ENCODE measurements at places on chromosomes 1 and 21.

DNA sequence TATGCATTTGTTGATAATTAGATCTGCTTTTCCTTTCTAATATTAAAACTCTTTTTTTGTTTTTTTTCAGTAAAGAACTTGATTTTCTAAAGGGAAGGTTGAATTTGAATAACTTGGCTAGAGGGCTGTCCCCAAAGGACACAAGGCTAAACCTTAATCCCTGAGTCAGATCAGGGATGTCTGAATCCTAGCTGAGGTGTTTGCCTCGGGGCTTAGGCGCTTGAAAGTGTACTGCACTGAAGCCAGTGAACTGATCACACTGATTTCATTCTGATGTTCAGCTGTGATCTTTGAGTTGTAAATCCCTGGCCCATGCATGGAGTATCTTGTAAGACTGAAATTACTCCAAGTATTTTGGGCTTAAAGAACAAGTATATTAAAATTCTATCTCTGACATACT, 42.8 kb downstream of the MTR start:
- DNase-seq: no peak

GRCh38 chr1:23899070-23899469, 14.1 kb downstream of the CNR2 start:
- no peak for DNase-seq

- no peak for DNase-seq
Observed at GRCh38 chr1:173337126-173337525, 130.0 kb upstream of the TNFSF4 start.

DNA sequence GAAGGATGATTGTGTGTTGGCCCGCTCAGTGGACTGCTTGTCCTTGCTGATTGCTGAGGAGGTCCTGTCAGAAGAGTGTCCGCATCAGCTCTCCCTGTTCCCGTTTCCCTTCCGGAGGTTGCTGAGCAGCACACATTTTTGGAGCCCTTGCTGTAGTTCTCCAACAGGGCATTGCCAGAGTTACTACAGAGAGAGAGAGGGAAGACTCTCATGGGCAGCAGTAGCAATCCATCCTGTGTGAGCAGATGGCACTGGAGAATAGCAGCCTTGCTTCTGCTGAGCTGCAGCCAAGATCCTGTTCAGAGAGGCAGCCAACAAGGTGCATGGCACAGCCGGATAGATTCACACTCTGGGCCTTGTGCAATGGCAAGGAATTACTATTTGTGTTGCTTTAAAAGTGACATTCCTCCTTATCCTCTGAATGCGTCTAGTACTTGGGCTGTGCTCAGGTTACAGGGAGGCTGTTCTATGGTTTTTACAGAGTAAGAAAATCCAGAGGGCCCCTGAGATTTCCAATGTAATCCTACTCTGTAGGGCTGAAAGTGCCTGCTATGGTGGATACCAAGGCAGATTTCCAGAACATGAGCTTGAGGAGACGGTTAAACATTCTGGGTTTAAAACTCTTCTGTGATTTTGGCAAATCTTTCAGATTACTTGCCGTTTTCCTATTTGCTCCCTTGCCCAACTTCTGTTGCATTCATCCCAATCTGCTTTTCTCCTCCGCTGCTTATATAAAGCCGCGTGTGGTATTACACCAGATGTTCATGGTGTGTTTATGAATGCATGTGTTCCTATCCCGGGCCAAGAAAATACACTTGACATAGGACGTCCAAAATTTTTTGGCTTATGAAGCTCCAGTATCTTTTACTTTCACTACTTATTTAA, 27.4 kb downstream of the AK4 start:
- DNase-seq: no peak

GRCh38 chr1:53601867-53602775, 136.8 kb downstream of the GLIS1 start:
- DNase-seq: no peak

- no peak for DNase-seq
Observed at GRCh38 chr1:157748262-157748817, 28.6 kb downstream of the FCRL2 start.

GRCh38 chr1:29417971-29418370, 181.6 kb downstream of the PTPRU start:
- no peak for DNase-seq

- no peak for DNase-seq
Observed at GRCh38 chr1:84689514-84690396, 506 bp downstream of the SSX2IP start.

- no peak for DNase-seq
Observed at GRCh38 chr1:199122532-199123311, 483.9 kb downstream of the PTPRC start.

GRCh38 chr1:243706563-243706962, 143.5 kb downstream of the AKT3 start:
- no peak for DNase-seq

DNA sequence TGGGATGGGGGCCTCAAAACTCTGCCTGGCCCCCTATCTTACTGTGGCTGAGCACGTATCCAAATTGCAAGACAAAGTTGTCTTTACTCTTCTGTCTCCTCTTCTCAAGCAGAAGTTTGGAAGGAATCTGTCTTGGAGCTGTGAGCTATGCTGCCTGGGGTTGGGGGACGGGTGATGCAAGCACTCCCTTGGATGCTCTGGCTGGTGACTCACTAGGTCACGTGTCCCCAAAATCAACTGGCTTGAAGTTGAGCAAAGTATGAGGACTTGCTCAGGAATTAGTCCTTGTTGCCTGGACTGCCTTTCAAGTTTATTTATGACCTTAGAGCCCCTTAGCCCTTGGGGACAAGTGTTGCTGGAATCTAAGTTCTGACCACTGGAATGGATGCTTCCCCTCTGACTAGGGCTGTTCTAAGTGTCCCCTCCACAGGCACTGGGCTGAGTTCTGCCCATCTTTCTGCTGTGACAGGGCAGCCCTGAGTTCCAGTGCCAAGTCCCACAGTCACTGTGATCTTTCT, 269.5 kb downstream of the HHAT start:
- DNase-seq: no peak

- peak; percentile 1 for DNase-seq
Observed at GRCh38 chr1:86616871-86617270, 70.0 kb downstream of the CLCA4 start.

- no peak for DNase-seq
Observed at GRCh38 chr21:37257511-37257966, 9.6 kb downstream of the VPS26C start.

DNA sequence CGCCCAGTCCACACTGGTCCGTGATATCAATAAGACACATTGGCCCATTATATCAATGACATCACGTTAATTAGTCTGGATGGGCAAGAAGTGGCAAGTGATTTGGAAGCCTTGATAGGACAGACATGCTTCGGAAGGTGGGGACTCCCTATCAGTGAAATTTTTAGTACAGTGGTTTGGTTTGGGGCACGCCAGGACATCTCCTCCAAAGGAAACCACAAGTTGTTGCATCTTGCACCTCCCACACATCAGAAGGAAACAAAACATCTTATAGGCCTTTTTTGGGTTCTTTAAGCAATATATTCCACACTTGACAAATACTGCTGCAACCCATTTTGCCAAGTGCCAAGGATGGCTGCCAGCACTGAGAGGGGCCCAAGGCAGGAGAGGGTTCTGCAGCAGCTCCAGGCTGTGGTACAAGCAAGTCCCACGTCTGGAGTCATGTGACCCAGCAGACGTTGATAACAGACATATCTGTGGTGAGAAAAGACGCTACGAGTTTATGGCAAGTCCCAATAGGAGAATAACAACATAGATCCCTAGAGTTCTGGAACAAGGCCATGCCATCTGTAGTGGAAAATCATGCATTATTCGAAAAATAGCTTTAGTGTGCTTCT, 95.3 kb upstream of the DISP3 start:
- no peak for DNase-seq

DNA sequence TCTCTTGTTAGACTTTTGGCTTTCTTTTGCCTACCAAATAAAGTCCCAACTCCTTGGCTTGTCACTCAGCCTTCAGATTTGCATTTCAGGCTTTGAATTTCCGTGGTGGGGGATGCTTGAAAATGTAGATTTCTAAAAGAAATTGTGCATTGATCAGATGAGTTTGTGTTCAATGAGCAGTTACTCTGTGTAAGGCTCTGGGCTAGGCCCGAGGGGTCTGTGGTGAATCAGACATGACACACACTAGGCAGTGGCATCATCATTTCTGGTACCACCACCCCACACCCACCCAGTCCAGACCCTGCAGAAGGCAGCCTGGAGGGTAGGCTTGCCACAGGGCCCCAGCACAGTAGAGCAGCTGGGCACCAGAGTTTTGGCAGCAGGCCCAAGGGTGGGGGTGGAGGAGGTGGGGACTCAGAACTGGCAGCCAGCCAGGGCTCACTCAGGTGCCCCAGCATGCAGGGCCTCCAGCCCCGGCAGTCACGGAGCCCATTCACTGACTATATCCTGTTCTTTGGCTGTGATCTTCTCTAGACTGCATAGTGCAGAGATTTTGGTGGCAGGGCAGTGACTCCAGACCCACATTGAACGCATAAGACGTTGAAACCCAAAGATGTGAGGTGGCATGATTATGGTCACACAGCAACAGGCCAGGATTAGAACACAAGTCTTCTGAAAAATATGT, 97.2 kb upstream of the ARTN start:
- DNase-seq: peak; percentile 77

- peak; percentile 58 for DNase-seq
Observed at GRCh38 chr1:208093754-208094719, 150.1 kb downstream of the PLXNA2 start.

DNA sequence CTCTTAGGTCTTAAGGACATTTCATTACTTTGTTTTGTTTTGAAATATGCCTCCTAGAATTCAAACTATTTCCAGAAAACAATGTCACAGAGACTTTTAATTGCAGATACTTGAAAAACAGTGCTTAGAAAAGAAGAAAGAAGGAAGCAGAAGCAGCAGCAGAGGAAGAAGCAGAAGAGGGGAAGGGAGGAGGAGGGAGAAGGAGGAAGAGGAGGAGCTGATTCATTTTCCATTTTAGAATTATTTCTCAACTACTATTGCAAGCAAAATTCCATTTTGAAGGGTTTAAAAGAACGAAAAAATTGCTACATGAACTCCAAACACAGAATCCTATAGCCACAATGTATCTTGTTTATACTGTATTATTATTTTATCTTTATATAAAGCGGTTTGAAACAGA, 13.9 kb downstream of the RC3H1 start:
- no peak for DNase-seq

- no peak for DNase-seq
Observed at GRCh38 chr1:206411321-206411720, 59.0 kb upstream of the IKBKE start.

DNA sequence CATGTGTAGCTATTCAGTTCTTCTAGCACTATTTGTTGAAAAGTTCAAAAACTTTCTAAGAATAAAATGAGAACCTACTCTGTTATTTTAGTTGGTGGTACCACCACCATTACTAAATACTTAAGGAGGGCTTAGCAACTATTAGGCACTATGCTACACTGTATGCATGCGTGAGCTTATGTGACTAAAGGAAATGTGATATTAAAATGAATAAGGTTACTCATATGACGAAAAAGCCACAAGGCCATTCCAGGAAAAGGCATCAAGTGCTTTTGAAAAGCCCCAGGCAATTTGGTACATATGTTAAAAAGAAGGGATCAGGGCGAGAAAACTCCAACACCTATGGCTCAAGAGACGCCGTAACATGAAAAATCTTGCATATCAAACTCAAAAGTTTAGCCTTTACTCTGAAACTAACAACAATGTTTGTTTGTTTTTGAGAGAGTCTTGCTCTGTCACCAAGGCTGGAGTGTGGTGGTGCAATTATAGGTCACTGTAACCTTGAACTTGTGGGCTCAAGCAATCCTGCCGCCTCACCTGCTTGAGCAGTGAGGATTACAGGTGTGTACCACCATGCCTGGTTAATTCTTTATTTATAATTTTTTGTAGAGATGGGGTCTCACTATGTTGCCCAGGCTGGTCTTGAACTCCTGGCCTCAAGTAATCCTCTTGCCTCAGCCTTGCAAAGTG, 42.5 kb downstream of the EPRS1 start:
- DNase-seq: no peak

- no peak for DNase-seq
Observed at GRCh38 chr1:31509124-31510072, 66.9 kb upstream of the TINAGL1 start.

DNA sequence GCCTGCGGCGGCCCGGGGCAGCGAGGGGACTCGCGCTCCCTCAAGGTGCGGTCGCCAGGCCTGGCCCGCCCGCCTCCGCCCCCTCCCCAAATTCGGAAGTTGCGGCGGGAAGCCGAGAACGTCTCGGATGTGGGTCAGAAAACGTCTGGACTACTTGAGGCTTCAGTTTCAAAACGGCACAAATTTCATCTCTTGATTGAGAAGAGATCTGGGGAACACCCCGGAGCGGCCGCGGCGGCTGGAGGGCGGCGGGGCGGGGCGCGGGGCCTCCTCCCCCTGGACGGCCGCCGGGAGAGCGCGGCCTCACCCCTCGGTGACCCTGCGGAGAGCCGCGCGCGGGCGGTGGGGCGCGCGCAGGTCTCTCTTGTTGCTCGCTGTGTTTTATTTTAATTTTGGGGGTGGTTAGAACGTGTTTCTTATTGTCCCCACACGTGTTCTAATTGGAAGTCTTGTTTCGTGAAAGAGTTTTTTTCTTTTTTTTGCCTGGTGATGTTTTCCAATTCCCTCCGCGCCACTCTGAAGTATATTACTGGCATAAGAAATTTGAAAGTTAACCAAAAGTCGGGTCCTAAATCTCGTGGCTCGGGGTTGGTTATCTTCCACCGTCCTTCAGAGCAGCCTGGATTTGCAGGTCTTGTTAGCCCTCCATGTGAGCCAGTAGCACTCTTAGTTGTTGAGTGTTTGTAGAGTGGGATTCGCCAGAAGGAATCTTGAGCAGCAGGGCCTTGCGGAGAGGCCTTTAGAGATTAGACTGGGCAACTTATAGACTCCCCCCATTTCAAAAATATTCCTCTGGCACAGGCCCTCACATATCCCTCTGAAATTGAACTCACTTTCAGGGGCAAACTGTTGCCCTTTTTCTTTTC, 749 bp downstream of the PCBP3 start:
- DNase-seq: no peak

GRCh38 chr1:11143907-11144306, 44.2 kb upstream of the EXOSC10 start:
- no peak for DNase-seq

DNA sequence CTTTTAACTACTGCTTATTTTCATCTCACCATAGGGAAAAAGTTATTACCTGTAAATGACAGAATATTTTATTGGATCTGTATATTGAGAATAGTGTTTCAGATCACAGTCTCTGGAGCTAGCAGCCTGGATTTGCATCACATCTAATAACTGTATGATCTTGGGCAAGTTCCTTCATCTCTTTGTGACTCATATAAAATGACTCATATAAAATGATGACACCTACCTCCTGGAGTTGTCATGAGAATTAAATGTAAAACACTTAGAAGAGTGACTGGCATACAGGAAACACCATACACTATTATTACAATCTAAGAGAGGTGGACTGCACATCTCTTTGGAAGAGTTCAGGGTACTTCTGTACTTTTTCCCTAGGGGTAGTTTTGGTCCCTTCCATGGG, 421.3 kb downstream of the NEGR1 start:
- no peak for DNase-seq

- DNase-seq: no peak
Observed at GRCh38 chr1:234840843-234841242, 230.9 kb upstream of the IRF2BP2 start.

GRCh38 chr1:185080422-185080821, 35.1 kb downstream of the RNF2 start:
- DNase-seq: no peak

- DNase-seq: no peak
Observed at GRCh38 chr1:203408486-203409481, 57.9 kb upstream of the FMOD start.

Data from stimulated activated CD4-positive, alpha-beta T cell treated with anti-CD3 and anti-CD28 coated beads, Interleukin-4, amount 100 ng/mL, for 4 hours (primary cell).